ENCODE measurements at places on chromosomes 1 and 21.

- no peak for DNase-seq
Measured at GRCh38 chr1:187018291-187018690, 189.5 kb downstream of the PLA2G4A start.

DNA sequence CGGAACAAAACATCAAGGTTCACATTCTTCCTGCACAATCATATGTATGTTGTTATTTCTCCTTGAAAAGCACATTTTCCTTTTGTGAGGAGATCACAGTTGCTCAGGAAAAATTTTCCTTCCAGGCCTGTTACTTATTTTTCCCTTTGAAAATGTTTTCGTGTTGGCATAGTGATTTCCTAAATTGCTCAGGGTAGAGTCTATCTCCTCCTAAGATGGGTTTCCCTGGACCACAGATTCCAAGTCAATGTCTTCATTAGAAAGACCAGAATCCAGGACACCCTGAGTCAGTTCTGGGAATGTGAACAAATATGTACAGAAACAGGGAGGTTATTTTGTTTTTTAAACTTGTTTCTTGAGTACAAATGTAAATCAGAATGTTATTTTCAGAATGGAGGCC, 94.3 kb upstream of the C1orf105 start:
- DNase-seq = peak; percentile 21

- DNase-seq = no peak
Measured at GRCh38 chr1:170494369-170494768, 37.6 kb upstream of the GORAB start.

DNA sequence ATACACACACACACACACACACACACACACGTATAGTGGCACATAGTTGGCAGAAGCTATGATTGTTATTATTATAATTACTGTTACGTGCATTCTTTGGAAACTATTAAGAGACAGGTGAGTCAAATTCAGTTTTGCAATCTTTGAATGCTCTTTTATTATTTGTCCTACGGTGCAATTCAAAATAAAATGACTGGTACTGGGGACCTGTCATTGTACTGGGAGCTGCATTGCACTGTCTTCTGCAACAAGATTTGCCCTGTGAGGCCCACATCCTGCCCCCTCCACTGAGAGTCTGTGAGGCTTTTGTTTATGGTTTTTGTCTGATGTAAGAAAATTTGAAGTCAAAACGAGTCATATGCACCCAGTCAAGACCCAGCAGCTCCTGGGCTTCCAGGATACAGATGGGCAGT, 1.9 kb downstream of the LY9 start:
- DNase-seq = no peak

DNA sequence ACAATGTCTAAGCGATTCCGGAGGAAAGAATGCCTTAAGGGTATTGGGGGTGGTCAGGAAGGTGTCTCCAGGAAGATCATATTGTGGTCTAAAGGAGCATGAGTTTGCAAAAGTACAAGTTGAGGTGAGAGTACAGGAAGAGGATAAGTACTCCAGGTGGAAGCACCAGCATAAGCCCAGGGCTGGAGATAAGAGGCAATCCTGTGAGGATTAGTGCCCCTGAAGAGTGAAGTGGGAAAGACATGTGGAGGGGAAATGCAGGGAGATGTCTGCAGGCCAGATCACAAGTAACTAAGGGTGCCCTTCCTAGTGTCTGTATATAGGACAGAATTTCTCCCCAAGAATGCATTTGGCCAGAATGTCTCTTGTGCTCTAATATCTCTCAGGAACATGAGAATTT, 188.3 kb upstream of the DPT start:
- DNase-seq = no peak

GRCh38 chr1:169426174-169426705, 1.0 kb downstream of the CCDC181 start:
- DNase-seq = no peak

DNA sequence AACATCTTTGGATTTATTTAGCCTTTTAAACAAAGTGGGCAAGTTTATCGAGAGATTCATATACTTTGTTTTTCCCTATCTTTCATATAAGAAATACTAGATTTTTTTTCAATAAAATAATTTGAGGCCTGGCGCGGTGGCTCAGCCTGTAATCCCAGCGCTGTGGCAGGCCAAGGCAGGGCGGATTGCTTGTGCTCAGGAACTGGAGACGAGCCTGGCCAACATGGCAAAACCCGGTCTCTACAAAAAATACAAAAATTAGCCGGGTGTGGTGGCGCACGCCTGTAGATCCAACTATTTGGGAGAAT, 1.6 kb upstream of the CDC14A start:
- DNase-seq = no peak

GRCh38 chr1:205592443-205593003, 39.3 kb downstream of the ELK4 start:
- DNase-seq = no peak

GRCh38 chr1:38817267-38818174, 42.1 kb downstream of the RRAGC start:
- no peak for DNase-seq

DNA sequence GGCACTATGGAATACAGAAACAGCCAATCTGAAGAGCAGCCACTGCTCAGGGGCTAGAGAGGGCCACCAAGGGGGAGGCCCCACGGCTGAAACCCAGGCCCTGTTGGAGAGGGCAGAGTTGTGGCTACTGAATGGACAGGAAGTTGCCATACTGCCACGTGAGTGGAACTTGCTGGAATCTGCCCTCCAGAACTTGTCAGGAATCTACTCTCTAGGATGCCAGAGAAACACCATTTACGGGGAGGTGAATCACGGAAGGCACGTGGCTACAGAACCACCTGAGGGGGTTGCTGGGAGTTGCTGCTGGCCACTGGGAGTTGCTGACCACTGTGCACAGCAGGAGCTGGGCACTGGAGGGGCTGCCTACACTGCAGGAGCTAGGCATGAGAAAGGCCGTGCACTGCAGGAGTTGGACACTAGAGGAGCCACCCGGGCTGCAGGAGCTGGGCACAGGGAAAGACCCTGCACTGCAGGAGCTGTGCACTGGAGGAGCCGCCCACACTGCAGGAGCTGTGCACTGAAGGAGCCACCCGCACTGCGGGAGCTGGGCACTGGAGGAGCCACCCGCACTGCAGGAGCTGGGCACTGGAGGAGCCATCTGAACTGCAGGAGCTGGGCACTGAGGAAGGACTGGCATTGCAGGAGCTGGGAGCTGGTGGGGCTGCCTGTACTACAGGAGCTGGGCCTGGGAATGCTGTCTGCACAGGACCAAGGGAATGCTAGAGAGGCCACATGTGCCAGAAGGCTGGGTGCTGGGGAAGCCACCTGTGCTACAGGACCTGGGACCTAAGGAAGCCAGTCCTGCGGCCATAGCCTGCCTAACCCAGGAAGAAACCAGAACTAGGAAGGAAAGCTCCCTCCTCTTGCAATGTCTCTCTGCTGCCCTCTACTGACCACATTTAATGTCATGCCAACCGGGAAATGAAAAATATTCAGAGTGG, 343.4 kb downstream of the MATN1 start:
- peak; percentile 71 for DNase-seq

DNA sequence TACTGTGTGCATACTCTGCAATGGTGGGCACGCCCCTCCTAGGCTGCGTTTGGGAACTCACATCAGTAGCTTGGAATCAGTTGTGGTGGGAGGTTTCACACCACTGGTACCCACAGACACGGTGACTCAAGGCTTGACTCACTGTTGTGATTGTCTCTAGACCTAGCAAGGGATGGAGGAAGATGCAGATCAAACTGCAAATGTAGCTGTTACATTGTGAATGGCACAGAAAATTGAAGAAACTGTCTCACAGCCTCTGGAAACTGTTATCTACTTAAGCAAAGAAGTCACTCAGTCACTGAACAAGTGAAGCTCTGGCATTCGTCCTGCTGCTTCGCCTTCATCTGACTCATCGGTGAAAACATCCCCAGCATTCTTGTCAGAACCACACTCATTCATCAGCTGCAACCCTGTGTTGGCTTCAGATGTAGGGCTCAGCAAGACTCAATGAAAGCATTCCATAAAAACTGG, 59.5 kb downstream of the POFUT2 start:
- DNase-seq = peak; percentile 95

GRCh38 chr1:174007851-174008250, 14.3 kb downstream of the RC3H1 start:
- DNase-seq = peak; percentile 51

DNA sequence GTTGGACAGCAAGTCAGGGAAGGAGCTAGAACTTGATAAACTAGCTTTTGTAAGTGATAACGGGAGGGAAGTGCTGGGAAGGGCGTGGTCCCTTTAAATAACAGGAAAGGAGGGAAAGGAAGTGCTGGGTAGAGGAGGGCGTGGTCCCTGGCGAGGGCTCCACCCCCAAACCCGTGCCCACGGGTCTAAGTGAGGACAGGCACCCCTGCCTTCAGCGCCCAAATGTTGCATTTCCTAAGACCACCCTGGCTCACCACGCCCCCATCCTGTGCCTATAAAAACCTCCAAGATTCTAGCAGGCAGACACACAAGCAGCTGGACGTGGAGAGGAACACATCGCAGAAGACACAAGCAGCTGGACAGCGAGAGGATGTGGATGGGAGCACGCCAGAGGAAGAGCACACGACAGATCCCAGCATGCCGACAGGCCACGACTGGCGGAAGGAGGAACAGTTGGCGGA, 58.5 kb downstream of the PALMD start:
- no peak for DNase-seq

DNA sequence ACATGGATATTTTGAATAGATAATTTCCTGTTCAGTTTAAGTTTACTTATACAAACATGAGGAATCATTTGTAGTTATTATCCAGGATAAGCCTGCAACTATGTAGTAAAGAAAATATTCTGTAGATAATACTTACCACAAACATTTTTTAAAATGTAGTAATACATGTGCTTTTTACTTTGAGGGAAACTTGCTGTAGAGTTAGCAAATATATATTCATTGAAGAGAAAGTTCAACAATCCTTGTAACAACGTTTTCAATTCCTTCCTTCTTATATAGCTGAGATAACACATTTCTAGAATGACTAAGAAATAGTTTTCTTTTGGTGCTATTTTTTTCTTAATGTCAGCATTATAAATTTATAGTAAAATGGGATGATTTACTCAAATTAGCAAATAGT, 664.6 kb upstream of the ADAMTS5 start:
- peak; percentile 55 for DNase-seq

- no peak for DNase-seq
Measured at GRCh38 chr1:240122639-240123613, 31.2 kb downstream of the FMN2 start.

GRCh38 chr1:112707221-112708001, 484 bp upstream of the RHOC start:
- peak; percentile 77 for DNase-seq

DNA sequence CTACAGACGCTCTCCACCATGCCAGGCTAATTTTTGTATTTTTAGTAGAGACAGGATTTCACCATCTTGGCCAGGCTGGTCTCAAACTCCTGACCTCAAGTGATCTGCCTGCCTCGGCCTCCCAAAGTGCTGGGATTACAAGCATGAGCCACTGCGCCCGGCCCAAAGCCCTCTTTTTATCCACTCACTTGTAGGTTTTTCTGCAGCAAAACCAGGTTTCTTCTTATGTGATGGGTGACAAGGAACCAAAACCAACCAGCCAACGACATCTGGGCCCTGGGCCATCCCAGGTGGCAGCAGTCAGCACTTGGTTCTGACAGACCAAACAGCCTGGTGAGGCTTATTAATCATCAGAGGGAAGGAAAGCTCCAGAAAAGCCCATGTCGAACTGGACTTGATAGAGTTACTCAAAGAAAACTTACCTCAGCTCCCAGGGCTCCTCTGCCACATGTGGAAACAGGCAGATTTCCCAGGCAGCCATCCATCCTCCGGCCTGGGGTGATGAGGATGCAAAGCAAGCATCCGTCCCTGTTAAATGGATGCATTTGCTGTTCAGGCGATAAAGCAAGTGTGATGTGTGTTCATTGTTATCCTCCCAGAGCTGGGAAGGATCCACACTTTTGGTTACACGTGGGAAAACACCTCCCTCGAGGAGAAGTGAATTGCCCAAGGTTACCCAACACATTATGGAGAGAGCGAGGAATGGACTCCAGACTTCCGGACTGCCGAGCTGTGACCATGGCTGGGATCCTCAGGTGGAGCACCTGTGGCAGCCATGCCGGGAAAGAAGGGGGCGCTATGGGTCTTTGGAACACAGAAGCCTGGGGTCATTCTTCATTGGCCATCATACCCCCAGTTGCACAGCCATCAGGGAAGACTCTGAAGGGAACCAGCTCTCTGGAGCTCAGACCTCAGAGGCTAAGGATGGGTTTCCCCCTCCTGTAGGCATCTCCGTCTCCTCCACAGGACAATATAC, 118.8 kb downstream of the HUNK start:
- DNase-seq = no peak

Measured in HFFc6 (cell line).